Naive thymus-derived CD4-positive, alpha-beta T cell (primary cell): ENCODE measurements at places on chromosomes 11 and 22. TPM values are rescaled to one million over a fixed set of nuclear protein-coding genes. Genes with fewer than 3 reads are reported as not detected.

IRF7 gene
- total RNA-seq = 77.0 TPM

DNA sequence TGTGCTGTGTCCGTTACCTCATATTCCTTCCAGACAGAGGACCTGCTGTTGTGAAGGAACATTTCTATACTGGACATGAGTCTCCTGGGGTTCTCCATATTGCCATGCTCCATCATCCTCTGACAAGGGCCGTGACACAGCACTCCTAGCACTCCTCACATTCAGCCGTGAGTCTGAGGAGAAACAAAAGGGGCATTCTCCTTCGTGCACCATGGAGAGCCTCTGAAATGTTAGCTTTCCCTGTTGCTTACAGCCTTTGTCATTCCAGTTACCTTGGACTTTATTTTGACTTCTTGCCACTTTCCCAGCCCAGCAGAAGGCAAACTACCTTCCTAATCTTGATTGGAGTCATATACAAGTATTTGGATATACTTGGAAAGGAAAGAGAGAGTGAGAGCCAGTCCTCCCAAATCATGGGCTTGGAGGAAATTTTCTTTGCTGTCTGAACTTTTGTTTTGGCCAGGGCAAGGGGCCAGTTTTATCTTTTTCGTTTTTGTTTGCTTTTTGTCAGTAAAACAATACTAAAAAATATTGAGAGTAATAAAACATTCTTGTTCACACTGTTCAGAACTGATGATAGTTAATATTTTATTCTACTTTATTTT lies 29.1 kb upstream of the TECTA start:
- no peak overlapping the region for H3K4me3 ChIP-seq
- H3K4me1 ChIP-seq = no peaks in the 10 kb centered on the region
- no peaks in the 10 kb centered on the region for H3K27me3 ChIP-seq
- no peaks in the 10 kb centered on the region for H3K36me3 ChIP-seq

DNA sequence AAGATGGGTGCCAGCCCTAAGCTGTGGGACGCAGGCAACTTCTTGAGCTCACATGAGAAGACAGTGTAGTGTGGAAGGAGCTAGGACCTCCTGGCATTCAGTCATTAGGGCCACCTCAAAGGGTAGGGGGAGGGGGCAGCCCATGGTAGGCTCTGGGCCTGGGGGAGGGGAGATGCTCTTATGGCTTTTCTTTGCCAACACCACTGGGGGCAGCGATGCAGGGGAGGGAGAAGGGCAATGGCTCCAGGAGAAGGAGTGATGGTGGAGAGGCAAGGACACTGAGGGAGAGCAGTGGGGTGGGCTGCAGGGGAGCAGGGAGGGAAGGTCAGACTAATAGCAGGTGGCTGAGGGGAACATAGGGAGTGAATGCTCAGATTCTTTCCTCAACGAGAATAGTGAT lies 63.3 kb upstream of the SUSD2 start:
- H3K27ac ChIP-seq = no peak overlapping the region
- H3K36me3 ChIP-seq = peaks cover 98% of the 10 kb centered on the region
- H3K27me3 ChIP-seq = no peaks in the 10 kb centered on the region
- H3K4me1 ChIP-seq = no peaks in the 10 kb centered on the region
- no peak for DNase-seq

- H3K4me3 ChIP-seq = no peak overlapping the region
- DNase-seq = no peak
- peaks cover 2% of the 10 kb centered on the region for H3K27me3 ChIP-seq
- no peaks in the 10 kb centered on the region for H3K36me3 ChIP-seq
These were observed 68.6 kb upstream of the CCND1 start for GRCh38 chr11:69572233-69572860.

GRCh38 chr22:33328789-33329296 lies 270.7 kb upstream of the SYN3 start:
- no peaks in the 10 kb centered on the region for H3K27me3 ChIP-seq
- no peaks in the 10 kb centered on the region for H3K36me3 ChIP-seq
- H3K27ac ChIP-seq = no peak overlapping the region
- no peaks in the 10 kb centered on the region for H3K4me1 ChIP-seq
- no peak for DNase-seq

DNA sequence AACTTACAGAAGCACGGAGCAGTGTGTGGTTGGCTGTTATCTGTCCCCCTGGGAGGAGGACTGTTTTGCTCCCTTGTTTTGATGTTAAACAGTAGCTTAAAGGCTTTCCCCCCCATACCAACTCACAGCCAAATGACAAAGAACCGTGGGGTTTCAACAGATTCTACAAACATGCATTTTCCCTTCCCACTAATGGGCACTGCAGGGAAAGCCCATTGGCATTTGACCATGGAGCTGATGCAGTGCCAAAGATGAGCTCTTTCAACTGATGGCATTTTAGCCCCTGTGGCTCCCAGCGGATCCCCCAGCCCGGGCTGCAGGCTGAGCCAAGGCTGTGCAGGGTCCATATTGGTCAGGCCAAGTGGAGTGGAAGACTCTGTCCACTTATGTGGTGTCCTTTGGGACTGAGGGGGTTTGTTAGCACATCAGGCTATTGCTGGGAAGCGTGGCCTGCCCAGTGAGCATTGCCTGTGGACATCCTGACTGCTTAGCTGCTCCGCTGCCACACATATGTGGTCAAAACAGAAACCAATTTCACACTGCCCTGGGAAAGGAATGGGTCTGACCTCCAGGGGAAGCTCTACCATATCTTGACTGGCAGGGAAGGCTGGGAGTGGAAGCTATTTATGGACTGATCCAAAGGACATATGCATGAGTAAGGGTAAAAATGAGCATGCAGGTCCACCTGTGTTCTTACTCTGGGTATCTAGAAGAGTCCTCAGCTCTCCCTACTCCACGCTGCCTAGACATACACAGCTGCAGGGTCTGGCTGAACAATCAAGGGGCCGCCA lies 116.4 kb upstream of the PARVA start:
- no peaks in the 10 kb centered on the region for H3K36me3 ChIP-seq
- H3K27me3 ChIP-seq = no peaks in the 10 kb centered on the region
- no peak overlapping the region for H3K4me3 ChIP-seq
- no peaks in the 10 kb centered on the region for H3K4me1 ChIP-seq
- DNase-seq = no peak

IGLL1 gene
- total RNA-seq = not detected

GRCh38 chr22:36928196-36928595 lies 14.8 kb downstream of the CSF2RB start:
- DNase-seq = no peak
- no peaks in the 10 kb centered on the region for H3K27me3 ChIP-seq
- H3K27ac ChIP-seq = no peak overlapping the region
- no peaks in the 10 kb centered on the region for H3K36me3 ChIP-seq
